ENCODE measurements at places on chromosomes 3 and 15. TPM values are rescaled to one million over a fixed set of nuclear protein-coding genes. Genes with fewer than 3 reads are reported as not detected.

Gene MORC1
- not detected for total RNA-seq

Gene MAP2K5
- 7.7 TPM for total RNA-seq

Gene TEX55
- not detected for total RNA-seq

Gene CHDH
- total RNA-seq = not detected

Gene PFN2
- total RNA-seq = 391 TPM

Gene FANCI
- total RNA-seq = 25.3 TPM

Gene GUCA1C
- total RNA-seq = not detected

Gene SLC9C1
- total RNA-seq = 0.30 TPM

Gene EEF1AKMT4
- 2.4 TPM for total RNA-seq

Gene ADCY5
- total RNA-seq = 1.3 TPM

Gene CCDC54
- total RNA-seq = not detected

Gene RYR3
- 0.42 TPM for total RNA-seq

Gene INSYN1
- 0.23 TPM for total RNA-seq

Gene NTRK3
- total RNA-seq = 1.2 TPM

Gene SLCO2A1
- total RNA-seq = not detected

Gene GP5
- 0.14 TPM for total RNA-seq

Gene ROPN1
- not detected for total RNA-seq

Gene ASB14
- 0.05 TPM for total RNA-seq

Gene FGF7
- 342 TPM for total RNA-seq

Gene ELL3
- total RNA-seq = 2.7 TPM

Gene SPRED1
- total RNA-seq = 57.9 TPM

Gene P2RY14
- total RNA-seq = not detected

Gene ZIC4
- not detected for total RNA-seq

Gene TNFSF10
- not detected for total RNA-seq

Gene CCNDBP1
- 55.8 TPM for total RNA-seq

Gene SLC27A2
- 0.30 TPM for total RNA-seq

Gene MEIS2
- total RNA-seq = 63.4 TPM

Gene SCAMP5
- 0.51 TPM for total RNA-seq

Gene TCF12
- total RNA-seq = 38.9 TPM

Gene PAK2
- total RNA-seq = 48.4 TPM

Gene GPR149
- total RNA-seq = not detected

Gene GPR156
- 0.92 TPM for total RNA-seq

Gene UROC1
- not detected for total RNA-seq

Data from smooth muscle cell of the umbilical artery (primary cell).